Stimulated activated CD8-positive, alpha-beta memory T cell treated with anti-CD3 and anti-CD28 coated beads, Interleukin-15, amount 100 ng/mL, for 48 hours (primary cell): ENCODE measurements at places on chromosomes 3 and 15.

- no peak for DNase-seq
Measured at GRCh38 chr15:67907184-67907723, 67.4 kb upstream of the RNU6-1 start.

DNA sequence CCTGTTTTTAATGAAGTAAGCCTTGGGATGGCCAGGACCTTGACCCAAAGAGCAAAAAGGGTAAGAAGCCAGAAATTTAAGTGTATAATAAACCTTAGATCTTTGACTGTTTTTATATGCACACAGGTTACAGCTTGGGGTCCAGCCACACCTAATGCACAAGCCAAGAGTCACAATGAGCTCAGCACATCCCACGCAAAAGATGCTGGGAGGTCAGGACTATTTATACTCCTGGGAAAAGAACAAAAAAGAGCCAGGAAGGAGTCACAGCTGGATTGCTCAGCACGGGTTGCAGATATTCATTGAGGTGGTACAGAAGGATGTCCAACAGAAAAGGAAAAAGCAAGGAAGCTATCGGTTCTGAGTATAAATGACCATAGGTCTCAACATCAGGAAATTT lies 536.3 kb downstream of the NTRK3 start:
- DNase-seq = no peak

DNA sequence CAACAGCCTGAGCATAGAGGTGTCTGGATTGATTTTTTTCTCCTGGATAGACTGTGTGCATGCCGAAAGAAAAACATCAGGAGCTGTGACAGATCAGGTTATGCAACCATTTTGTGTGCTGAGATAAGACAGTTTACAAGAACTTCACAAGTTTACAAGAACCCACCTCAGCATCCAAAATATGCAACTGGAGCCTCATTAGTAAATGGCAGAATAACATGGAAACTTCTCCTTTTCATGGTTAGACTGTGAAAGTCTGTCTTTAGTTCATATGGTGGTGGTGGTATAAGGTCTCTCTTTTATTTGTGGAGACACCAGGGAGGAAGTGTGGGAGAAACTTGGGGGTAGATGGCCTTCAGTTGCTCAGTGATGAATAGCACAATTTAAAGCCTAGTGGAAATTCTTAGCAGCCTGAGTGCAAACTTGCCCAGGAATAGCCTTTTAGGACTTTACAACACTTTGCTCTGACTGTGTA lies 3.7 kb upstream of the ZNF609 start:
- DNase-seq = no peak

GRCh38 chr3:161203485-161204098 lies 17.5 kb upstream of the NMD3 start:
- DNase-seq = no peak

DNA sequence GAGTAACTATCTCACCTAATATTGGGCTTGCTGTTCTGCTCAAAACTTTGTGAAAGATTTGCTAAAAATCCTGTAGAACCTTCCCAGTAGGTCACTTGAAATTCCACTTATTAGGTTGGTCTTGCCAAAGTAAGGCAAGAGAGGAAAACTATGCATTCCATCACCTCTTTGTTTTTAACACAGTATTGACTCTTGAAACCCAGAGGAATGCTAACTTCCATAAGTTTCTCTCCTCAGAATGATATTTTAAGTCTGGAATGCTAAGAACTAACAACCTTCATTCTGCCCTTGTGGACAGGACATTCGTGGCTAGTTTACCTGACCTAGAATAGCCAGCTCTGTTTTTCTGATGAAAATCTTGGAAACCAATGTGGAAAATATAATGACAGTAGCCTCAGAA lies 154.5 kb downstream of the TMCO5A start:
- DNase-seq = no peak

DNA sequence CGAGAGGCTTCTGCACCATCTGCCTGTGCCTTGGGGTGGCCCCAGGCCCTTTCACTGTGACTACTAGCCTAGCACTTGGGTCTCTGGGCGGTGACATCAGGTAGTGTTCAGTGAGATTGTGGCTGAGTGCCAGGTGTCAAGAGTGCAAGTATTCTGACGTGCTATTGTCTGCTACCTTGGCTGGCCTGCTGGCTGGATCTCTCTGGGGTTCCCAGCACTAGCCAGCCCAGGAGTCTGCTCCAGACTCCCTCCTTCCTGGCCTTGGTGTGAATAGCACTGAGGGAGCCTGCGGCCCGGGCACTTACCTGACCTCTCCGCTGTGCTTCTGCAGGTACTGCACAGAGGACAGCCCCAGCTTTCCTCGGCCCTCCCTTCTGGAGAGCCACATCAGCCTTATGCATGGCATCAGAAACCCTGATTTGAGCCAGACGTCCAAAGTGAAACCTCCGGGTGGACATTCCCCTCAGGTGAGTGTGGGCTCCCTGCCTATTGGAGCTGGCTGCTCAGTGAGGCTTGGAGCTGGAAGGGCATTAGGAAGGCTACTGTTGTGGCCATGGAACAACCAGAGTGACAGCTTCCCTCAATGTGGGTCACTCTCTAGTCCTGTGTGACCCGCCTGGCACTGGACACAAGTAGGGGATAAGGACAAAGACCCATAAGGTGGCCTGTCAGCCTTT lies 17.5 kb upstream of the ALPK3 start:
- DNase-seq = no peak
